Neural progenitor cell (in vitro differentiated cells): ENCODE measurements at places on chromosomes 16 and 17. TPM values are rescaled to one million over a fixed set of nuclear protein-coding genes. Genes with fewer than 3 reads are reported as not detected.

Gene MT1A
- not detected in 2 replicates for total RNA-seq

Gene EVI2B
- total RNA-seq, result not detected in 2 replicates

Gene ZNF785
- total RNA-seq, result 17.8 and 19.5 TPM in 2 replicates

Gene CDRT15
- not detected in 2 replicates for total RNA-seq

Gene KRT39
- total RNA-seq, result not detected in 2 replicates

Gene KRTAP29-1
- total RNA-seq, result not detected in 2 replicates

Gene DPEP3
- 0.19 TPM in 1 of 2 replicates, not detected in the other for total RNA-seq

Gene CCDC200
- total RNA-seq, result not detected in 2 replicates

Gene CDK5RAP3
- 104 and 168 TPM in 2 replicates for total RNA-seq

Gene NOXO1
- total RNA-seq, result not detected in 2 replicates

Gene SLC38A8
- not detected in 2 replicates for total RNA-seq

Gene NOS2
- 26.6 and 39.7 TPM in 2 replicates for total RNA-seq

Gene PLEKHH3
- total RNA-seq, result 3.4 and 22.8 TPM in 2 replicates

Gene TMC8
- 0.09 TPM in 1 of 2 replicates, not detected in the other for total RNA-seq

Gene BTBD17
- total RNA-seq, result 10.8 and 36.8 TPM in 2 replicates

Gene SLC16A11
- total RNA-seq, result not detected in 2 replicates

Gene C16orf74
- total RNA-seq, result 1.1 TPM in 1 of 2 replicates, not detected in the other

Gene GLTPD2
- not detected in 2 replicates for total RNA-seq

Gene ZNF469
- 0.02 and 0.03 TPM in 2 replicates for total RNA-seq

Gene TP53TG3C
- total RNA-seq, result not detected in 2 replicates
